Breast epithelium (tissue), 4 donors: ENCODE measurements at places on chromosomes 5 and 9. TPM values are rescaled to one million over a fixed set of nuclear protein-coding genes. Genes with fewer than 3 reads are reported as not detected.

DNA sequence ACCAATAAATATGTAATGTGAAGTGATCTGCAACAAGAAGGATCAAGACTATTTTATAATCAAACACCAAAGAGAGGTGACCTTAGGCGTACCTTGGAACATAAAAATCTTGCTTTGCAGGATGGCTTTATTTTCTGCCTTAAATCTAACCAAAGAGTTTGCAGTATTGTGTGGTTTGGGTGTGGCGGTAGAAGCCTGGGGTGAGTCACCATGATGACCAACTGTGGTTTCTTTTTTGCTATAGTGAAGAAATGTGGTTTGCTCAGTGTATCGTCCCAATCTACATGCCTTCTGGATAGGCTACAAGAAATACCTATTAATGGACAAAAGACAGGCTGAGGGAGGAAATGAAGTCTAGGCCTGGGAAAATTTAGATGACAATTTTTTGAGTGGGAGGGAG lies 5.1 kb upstream of the CAST start:
- peak; percentile 35 for DNase-seq

- no peak for DNase-seq
Observed at GRCh38 chr5:83831834-83832233, 111.2 kb upstream of the HAPLN1 start.

GRCh38 chr5:96875791-96876291 lies 459 bp upstream of the ERAP2 start:
- DNase-seq = no peak

- no peak for DNase-seq
Observed at GRCh38 chr5:74622122-74622521, 18.4 kb downstream of the ENC1 start.

The PCSK5 gene
- 19.0 TPM for total RNA-seq

GRCh38 chr5:138468133-138468965 lies 3.1 kb downstream of the EGR1 start:
- no peak for DNase-seq

- no peak for DNase-seq
Observed at GRCh38 chr5:141709699-141710267, 27.8 kb upstream of the ARAP3 start.

GRCh38 chr9:108997112-108997511 lies 16.2 kb downstream of the CTNNAL1 start:
- DNase-seq = no peak

DNA sequence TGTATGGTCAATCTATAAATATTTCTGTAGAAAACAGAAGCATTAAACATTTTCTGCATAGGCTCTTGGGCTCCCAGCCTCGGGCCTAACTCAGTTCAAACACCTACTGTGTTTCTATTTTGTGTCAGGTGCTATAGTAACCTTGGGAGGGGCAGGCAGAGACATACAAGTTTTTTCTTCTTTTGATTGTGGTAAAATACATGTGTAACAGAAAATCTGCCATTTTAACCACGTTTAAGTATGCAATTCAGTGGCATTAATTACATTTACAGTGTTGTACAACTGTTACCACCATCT lies 40.8 kb upstream of the FOXE1 start:
- DNase-seq = no peak

DNA sequence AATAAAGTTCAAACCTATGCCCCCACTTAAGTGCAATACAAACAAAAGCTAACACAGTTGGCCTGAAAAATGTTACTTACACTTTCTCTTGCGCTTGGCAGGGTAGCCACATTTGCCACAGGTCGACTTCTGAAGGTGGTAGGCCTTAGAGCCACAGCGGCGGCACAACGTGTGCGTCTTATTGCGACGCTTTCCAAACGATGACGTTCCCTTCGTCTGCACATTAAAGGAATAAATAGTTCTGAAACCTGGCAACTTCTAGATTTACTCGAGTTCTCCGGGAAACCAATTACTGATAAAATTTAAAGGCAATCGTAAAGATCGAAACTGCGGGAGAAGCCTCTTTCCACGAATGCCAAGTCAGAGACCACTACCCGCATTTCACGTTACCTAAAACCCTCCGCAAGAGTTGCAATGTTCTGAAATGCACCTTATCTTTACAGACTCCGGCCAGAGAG lies 602 bp downstream of the RPL37 start:
- DNase-seq = no peak

- DNase-seq = no peak
Observed at GRCh38 chr9:27352457-27353165, 55.7 kb upstream of the EQTN start.

- no peak for DNase-seq
Observed at GRCh38 chr5:98425640-98426039, 347.8 kb upstream of the RGMB start.

DNA sequence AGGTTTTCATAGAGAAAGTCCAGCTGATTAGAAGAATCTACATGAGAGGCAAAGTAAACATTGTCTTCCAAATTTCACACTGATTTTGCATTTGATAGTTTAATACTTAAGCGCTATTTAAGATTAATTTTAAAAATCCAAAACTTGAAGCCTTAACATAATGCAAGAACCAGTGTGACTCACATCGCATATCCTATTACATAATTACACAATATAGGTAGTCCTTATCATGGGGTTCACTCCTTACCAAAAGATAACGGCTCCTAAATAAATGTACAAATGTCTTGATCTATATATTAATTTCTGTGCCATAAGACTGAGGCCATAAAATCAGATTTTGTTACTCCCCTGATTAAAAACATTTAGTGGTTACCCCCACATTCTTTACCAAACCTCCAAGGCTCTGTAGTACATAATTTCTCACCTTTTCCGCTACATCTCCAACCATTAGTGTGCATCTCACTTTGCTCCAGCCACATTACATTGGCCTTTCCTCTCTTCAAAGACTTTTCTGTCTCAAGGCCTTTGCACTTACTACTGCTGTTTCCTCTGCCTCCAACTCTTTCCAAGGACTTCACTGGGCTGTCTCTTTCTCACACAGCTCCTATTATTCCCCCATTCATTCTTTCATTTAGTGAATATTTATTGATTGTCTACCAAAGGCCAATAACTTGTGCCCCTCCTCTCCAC lies 1.0 kb downstream of the RIOK2 start:
- no peak for DNase-seq

The SLC38A9 gene
- 35.1 TPM for total RNA-seq

DNA sequence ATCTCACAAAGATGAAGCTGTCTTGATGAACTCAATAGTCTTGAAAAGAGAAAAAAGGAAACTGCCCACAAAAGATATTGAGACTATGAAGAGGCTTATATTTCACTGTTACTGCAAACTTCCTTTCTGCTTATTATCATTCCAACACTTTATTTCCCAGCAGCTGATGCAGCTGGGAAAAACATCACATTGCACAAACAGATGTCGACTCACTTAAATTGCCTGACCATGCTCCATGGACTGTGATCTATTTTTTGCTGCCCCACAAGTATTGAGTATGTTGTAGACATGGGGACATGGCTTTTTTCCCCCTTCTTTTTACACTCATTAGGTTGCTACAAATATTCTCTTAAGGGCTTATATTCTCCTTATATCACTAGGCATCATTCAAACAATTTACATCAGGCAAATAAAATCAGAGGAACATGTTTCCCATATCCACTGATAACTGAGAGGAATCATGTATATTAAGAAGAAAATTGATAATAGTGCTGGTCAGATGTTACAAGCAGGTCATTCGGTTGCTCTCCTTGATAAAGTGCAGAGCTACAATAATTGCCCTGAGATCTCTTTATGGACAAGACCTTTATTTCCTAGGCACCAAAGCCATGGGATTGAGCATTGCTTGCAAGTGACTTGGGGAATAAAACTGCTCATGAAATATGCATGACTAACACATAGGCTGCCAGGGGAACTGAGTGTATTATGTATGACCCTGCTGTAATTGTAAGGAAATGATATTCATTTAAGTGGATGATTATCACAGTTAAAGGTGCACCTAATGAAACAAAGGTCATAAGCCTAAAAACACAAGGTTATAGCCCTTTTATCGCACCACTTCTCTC lies 509.9 kb downstream of the ZNF608 start:
- no peak for DNase-seq

DNA sequence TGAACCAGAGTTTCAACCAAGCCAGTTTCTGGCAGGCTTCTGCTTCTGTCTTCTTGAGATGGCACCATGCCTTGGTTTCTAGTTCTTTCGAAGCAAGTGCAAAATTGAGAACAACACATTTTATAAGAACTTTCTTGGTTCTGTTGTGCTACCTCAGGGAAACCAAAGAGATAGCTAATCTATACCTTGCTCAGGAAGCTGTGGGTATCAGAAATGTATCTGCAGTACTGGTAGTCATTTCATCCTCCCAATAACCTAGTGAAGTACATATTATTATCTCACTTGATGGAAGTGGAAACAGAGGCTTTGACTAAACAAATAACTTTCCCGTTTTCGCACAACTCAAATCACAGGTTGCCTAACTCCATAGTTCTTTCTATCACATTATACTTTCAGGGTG lies 246.6 kb downstream of the ENC1 start:
- no peak for DNase-seq

DNA sequence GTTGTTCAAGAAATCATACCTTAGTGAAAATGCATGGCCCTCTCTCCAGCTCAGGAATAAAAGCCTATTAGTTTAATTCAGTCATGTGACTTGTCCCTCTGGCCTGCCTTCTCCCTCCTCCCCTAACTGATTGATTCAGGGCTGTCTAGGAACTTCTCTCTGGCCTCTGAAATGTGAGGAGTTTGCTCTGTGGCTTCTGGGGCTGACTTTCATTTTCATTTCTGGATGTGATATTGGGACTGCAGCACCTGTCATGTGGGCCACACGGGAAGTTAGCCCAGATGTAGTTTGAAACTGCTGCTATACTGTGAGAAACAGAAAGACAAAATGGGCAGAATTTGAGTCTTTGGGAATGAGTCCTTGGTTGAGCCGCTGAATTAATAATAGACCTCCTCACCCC lies 44.8 kb downstream of the PARP8 start:
- DNase-seq = no peak

- DNase-seq = no peak
Observed at GRCh38 chr9:99134893-99135341, 30.0 kb downstream of the TGFBR1 start.

DNA sequence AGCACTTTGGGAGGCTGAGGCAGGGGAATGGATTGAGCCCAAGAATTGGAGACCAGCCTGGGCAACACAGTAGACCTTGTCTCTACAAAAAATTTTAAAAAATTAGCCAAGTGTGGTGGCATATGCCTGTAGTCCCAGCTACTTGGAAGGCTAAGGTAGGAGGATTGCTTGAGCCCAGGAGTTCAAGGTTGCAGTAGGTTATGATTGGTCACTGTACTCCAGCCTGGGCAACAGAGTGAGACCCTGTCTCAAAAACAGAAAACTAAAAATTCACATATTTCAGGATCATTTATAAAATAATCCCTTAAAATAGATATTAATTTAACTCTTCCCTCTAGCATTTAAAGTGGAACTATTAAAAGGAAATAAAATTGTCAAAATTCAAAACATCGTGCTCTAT lies 3.4 kb downstream of the FCHO2 start:
- DNase-seq = no peak

The MYMK gene
- total RNA-seq = not detected

GRCh38 chr9:72292874-72293607 lies 72.0 kb downstream of the ZFAND5 start:
- no peak for DNase-seq

DNA sequence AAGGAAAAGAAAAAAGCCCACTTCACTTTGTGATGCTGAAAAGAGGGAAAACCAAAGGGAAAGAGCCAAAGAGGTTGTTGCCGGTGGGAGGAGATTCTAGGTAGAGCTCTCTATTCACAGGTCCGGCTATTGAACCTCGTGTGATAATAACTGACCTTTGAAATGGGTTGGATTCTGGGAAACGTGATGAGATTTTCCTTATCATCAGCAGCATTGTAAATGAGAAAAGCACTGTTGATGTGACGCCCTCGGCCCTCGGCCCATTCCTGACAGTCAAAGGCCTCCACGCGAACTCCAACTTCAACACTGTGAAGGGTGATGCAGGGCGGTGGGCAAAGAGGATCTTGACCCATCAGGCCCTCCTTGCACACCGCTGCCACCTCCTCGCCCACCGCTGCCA lies 43.3 kb downstream of the ZCCHC9 start:
- no peak for DNase-seq

- no peak for DNase-seq
Observed at GRCh38 chr9:5622016-5622415, 6.9 kb upstream of the RIC1 start.

GRCh38 chr9:123687246-123687751 lies 242.6 kb downstream of the DENND1A start:
- no peak for DNase-seq

GRCh38 chr9:15293084-15293483 lies 13.9 kb downstream of the TTC39B start:
- no peak for DNase-seq

The CCNO gene
- 3.2 TPM for total RNA-seq

DNA sequence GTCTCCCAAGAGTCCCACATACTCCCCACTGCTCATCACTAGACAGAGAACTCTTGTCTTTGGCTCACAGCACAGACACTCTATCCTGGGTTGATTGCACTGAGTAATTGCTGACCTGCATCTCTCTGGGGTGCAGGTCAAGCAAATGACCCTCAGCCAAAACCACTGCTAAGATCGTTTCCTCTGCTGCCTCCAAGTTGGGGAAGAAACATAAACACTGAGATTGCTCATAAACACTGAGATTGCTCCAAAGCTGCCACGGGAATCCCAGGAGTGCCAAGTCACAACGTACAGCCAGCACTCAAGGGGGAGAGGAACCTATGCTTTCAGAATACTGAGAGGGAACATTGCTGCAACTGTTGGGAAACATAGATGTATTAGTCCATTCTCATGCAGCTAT lies 1402.1 kb upstream of the ACO1 start:
- DNase-seq = no peak

DNA sequence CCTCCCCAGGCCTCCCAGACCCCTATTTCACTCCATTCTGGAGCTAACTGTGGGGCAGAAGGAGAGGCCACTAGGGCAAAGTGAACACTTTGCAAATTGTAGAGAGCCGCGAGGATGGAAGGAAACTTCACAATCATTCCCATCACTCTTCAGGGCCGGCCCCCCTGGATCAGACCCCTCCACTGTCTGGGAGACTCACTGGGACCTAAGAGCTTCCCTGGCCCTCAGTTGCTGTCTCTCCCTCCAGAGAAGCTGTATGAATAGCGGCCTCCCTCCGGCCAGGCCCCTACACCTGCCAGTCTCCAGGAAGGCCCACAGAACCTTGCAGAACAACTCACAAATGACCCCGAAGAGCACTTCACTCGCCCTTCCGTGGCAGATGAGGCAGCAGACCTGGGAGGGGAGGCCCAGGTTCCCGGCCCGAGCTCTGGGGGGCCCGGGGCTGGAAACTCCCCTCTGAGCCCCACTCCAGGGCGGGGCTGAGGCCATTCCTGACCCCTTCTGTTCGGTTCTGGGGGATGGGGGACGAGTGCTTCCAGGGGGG lies 141.9 kb upstream of the IER5L start:
- peak; percentile 34 for DNase-seq
